ENCODE measurements at places on chromosomes 6 and 20.

- no peak for DNase-seq
These were observed 25.4 kb downstream of the ZMYND8 start for GRCh38 chr20:47330933-47331708.

- DNase-seq, result peak; percentile 8
These were observed 201.0 kb upstream of the CEP162 start for GRCh38 chr6:84428300-84428907.

DNA sequence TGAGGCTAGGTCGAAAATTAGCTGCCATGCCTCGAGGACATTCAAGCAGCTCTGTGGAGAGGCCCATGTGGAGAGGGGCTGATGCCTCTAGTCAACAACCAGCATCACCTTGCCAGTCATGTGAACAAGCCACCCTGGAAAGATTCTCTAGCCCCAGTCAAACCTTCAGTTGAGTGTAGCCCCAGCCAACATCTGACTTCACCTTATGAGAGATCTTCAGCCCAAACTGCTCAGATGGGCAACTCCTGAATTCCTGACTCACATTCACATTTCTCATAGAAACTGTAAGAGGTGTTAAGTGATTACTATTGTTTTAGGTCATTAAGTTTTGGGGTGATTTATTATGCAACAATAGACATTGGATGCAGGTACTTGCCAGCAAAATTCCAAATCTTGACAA, 44.9 kb downstream of the GJA10 start:
- DNase-seq, result no peak

- no peak for DNase-seq
These were observed 155.2 kb upstream of the ESR1 start for GRCh38 chr6:151652325-151652724.

GRCh38 chr6:130964808-130965604, 98.0 kb downstream of the EPB41L2 start:
- DNase-seq, result no peak

DNA sequence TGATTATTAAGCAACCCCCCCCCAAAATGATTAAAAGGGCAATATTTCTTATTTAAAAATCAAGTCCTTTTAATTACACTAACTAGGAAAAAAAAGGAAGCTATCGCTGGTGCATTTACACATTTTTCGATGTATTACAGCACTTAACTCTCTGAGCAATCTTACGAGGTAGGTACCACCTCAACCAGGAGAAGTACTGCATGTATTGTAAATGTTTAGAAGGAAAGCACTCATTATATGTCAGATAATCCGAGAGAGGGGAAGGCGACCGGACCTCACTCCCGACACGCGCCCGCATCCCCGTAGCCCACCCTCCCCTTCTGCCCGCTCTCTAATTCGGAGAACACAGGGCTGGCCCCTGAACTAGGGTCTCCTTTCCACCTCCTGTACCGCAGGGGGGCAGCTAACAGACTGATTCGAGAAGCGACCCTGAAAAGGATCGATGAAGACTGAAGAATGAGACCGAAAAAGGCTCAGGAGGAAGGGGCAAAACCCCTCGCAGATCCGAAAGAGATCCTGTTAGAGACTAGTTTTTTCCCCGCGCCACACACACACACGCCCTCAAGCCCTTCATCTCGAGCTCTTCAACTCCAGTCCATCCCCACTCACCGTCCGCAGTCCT, 337 bp downstream of the ESF1 start:
- DNase-seq, result no peak

DNA sequence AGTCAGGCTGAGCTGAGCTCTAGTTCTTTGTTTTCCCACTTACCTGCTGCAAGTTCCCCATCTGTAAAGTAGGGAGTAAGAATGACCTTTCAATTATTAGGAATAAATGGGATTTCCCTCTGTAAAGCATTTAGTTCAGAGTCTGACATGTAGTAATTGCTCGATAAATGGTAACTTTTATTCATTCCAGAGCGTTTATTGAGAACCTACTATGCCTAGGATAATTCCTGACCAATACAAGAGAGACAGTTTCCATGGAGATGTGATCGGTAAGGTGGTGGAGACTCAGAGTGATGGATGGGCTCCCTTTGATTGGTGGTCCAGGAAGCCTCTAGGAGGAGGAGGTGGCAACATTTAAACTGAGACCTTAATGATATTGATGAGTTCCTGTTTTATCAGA, 5.6 kb downstream of the PLEKHG1 start:
- DNase-seq, result no peak

DNA sequence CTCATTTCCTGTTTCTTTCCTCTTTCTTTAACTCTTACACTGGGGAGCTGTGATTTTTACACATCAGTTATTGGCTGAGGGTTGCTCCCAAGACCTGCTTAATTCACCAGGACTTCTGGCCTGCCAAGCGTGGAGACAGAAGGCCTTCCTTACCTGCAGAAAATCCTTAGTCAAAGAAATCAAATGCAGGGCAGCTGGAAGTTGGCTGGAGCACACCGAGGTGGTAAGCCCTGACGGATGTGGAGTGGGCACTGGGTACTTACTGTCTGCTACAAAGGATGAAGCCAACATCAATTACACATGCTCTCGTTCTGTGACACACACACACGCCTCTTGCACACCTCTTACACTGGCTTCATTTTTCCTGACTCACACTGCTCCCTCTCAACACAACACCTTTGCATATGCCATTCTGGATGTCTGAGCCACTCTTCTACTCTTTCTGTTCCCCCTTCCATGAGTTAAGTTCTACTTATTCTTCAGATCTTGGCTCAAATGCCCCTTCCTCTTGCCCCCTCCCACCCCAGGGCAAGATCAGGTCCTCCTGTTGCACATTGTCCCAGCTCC, 61.6 kb downstream of the TTI1 start:
- no peak for DNase-seq

DNA sequence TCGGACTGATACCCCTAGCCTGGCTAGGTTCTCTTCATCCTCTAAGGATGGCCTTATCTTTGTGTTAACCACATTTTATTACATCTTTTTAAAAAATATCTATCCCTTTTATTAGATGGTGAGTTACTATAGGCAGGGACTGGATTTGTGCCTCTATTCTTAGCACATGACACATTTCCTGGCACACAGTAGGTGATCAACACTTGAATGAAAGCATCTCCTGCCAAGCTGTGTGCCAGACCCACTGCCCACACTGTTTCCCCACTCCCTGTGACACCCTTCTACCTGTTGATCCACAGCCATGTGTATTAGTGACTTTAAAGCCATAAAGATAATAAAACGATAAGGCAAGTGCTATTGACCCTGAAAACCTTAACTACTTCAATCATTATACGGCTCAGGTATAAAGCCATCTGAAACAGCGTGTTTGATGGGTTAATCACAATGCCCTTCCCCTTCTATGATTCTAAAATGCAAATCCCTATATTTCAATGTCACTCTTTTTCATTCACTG, 73.6 kb downstream of the MYLK4 start:
- no peak for DNase-seq

Measured in activated T-helper 2 cell treated with anti-CD3 and anti-CD28 coated beads, Interferon-gamma antibody, Interleukin-2, Interleukin-4, amounts not matched to agents 10 μg/mL and 5 μg/mL and 100 μg/mL, durations not matched to agents 14 hours and 24 hours and 36 hours (primary cell).